ENCODE measurements at places on chromosomes 2 and 18. TPM values are rescaled to one million over a fixed set of nuclear protein-coding genes. Genes with fewer than 3 reads are reported as not detected.

Gene GREB1
- polyA plus RNA-seq, result 0.13 TPM

Gene HSBP1L1
- polyA plus RNA-seq, result 11.3 TPM

Gene BOK
- 4.7 TPM for polyA plus RNA-seq

Gene ASB18
- polyA plus RNA-seq, result not detected

Gene MSH2
- 6.0 TPM for polyA plus RNA-seq

Data from aorta (tissue), 5 donors.